ENCODE measurements at places on chromosomes 6 and 20. TPM values are rescaled to one million over a fixed set of nuclear protein-coding genes. Genes with fewer than 3 reads are reported as not detected.
A peak's percentile ranks its signal among the peaks of the same experiment; 100 is the strongest.

The GPR63 gene
- 3.6 TPM for total RNA-seq

DNA sequence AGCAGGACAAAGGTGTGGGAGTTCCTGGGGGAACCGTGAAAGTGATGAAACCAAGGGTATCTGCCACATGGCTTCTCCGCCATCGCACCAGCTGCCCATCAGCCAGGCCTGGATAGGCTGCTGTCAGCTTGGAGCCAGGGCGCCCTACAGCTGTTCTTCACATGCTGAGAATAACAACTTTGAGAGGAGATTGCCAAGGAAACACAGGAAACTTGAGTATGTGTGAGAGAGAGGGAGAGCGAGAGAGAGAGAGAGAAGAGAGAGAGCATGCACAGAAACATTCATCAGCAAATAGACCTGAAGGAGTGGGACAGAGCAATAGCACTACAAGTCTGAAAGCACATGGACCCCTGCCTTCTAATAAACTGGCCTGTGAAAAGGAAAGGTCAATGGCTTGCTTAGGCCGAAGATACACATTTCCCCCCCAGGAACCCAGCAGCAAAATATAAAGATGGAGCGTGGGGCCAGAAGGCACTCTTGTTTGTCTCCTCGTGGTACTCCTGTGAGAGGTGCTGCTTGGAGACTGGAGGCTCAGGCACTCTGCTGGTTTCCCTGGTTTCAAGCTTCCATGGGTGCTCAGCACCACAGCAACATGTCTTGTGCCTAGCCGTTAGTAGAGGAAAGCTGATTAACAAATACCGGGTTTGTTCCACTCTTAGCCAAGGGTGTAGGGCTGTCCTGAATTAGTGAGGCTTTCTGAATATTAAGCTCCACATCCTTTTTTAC lies 53.0 kb downstream of the SNAP25 start:
- no peak for DNase-seq

DNA sequence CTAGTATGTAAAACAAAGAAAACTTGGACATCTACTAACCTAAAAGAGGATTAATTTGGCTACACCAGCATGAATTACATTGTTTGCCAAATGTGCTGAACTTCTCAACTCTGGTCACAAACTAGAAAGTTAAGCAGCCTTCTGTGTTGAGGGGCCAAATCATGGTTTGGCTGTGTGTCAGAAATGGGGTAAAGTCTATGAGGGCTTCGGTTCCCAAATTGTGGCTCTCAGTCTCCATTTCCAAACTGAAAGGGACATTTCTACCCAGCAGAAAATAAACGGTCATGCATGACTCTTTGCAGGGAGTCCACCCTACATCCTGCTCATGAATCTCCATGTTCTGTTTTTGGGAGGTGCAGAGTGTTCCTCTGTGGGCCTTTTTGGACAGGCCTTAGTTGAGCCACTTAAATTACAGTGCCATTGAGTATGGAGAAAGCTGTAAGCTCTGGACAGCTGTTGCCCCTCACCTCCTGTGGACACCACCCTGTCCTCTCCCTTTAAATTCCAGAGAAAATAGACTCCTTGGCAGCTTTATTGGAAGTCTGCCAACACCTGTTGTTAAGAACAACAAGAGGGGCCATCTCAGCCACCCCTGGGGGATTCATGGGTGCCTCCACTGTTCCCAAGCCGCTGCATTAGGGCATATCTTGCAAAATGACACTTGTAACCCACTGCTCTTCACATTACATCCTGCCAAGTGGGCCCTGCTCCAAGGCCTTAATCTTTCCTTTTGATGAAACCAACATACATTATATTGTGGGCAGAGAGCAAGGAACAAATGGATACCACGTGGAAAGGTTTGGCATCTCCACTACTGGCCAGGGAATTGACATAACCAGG lies 27.5 kb upstream of the SNRPC start:
- no peak for DNase-seq

The DEFB127 gene
- total RNA-seq = not detected

The SLC44A4 gene
- total RNA-seq = 1.5 TPM

DNA sequence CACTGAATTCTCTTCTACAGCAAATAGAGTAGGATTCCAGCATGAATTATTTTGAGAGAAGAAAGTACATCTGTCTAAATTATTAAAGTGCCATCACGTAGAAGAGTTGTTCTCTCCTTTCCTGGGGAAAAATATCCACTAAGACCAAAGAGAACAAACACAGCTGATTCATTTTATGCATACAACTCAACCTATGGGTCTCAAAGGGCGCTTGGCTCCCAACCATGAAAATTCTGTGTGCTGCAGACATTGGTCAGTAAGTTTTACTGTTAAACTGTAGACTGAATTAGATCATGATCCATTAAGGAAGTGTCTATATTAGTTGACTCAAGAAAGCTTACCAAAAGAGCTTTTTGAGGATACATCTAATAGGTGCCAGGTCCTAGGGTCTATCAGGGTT lies 83.5 kb downstream of the FRK start:
- no peak for DNase-seq

The WFDC12 gene
- not detected for total RNA-seq

The NCOA6 gene
- total RNA-seq = 21.3 TPM

The FAM217A gene
- not detected for total RNA-seq

The RGS17 gene
- total RNA-seq = 2.2 TPM

DNA sequence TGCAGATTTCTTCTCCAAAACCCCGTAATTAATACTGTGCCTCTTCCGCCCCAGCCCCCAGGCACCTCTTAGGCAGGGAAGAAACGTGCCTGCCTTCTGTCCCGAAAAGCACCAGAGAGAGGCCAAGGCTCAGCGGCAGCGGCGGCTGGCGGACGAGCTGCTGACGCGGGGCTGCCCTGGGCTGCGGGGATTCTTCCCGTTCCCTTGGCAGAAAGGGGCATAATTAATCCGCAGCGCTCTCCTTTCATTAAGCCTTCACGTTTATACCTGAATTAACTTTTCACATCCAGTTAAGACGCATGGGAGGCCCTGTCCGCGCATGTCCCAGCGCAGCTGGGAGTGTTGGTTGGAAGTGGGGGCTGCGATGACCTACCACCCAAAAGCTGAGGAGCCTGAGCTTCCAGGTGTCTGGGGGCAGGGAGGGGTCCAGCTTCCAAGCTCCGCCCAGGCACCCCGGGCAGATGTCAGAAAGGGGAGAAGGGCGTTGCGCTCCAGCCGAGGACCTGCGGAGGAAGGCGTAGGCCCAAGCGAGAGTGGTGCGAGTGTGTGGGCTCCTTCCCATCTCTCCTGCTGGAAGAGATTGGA lies 167.4 kb upstream of the LRFN2 start:
- DNase-seq = no peak

GRCh38 chr6:44304282-44305199 lies 8.6 kb downstream of the AARS2 start:
- peak; percentile 75 for DNase-seq

The FAM162B gene
- 6.2 TPM for total RNA-seq

GRCh38 chr20:55291261-55291660 lies 714.1 kb downstream of the CBLN4 start:
- DNase-seq = no peak

DNA sequence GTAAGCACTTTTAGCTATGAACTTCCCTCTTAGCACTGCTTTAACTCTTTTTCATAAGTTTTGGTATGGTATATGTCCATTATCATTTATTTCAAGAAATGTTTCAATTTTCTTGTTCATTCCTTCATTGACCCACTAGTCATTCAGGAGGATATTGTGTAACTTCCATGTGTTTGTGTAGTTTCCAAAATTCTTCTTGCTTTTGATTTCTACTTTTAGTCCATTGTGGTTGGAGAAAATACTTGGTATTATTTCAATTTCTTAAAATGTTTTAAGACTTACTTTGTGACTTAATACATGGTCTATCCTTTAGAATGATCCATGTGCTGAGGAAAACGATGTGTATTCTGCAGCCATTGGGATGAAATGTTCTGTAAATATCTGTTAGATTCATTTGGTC lies 176.5 kb downstream of the CENPW start:
- no peak for DNase-seq

GRCh38 chr6:166566026-166567011 lies 20.2 kb downstream of the RAMACL start:
- DNase-seq = no peak

DNA sequence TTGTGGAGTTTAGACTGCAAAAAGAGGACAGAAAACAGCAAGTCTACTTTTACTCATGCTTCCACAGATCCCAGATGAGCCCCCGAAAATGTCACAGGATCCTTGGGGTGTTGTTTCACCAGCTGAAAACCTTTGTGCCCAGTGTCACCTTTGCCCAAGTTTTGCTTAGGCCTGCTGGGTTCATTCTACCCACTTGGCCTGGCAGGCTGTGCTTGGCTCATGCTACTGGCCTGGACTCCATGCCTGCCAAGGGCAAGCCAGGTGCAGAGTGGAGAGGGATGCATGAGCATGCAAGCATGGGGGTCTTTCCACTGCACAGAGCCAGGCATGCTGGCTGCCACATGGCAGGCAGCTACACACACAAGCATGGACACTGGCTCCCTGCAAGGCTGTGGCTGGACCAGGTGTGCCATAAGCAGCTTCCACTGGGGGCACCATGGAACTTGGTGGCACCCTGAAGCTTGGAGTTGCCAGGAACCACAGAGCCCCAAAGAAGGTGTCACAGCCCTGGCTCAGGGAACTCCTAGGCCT lies 1082.0 kb downstream of the KHDRBS2 start:
- DNase-seq = no peak

GRCh38 chr6:168361766-168362165 lies 42.2 kb upstream of the DACT2 start:
- DNase-seq = no peak

The LST1 gene
- total RNA-seq = 24.6 TPM

GRCh38 chr20:38057351-38057972 lies 23.9 kb downstream of the RPRD1B start:
- peak; percentile 88 for DNase-seq

DNA sequence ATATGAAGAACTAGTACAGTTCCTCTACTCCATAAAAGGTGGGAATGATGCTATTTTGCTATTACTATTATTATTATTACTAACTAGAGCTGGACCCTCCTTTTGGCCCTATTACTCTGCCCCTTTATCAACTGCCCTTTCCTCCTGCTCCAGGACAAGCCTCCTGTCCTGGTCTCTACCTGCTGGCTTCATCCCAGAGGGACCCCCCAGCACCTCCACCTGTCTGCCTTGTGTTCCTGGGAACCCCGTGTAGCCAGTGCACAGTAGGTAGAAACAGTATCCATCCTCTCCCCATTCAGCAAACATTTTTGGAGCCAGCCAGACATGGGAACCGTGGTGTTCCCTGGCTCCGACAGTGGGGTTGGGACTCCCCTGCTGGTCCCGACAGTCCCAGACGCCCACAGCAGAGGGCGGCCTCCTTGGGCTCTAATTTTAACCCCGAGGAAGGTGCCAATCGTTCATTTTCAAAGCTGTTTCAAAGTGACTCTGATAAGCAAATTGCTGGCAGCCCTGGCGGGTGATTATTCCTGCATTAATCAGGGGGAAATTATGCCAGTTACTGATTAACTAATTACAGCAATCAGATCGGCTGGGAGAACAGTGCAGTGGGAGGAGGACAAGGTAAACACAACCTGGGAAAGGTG lies 44.2 kb upstream of the MDGA1 start:
- DNase-seq = no peak

- no peak for DNase-seq
These were observed 3.3 kb downstream of the NECAB3 start for GRCh38 chr20:33670715-33671499.

GRCh38 chr20:36548006-36548315 lies 6.6 kb downstream of the MYL9 start:
- DNase-seq = peak; percentile 50

- DNase-seq = no peak
These were observed 142.5 kb upstream of the TCF21 start for GRCh38 chr6:133746417-133746770.

DNA sequence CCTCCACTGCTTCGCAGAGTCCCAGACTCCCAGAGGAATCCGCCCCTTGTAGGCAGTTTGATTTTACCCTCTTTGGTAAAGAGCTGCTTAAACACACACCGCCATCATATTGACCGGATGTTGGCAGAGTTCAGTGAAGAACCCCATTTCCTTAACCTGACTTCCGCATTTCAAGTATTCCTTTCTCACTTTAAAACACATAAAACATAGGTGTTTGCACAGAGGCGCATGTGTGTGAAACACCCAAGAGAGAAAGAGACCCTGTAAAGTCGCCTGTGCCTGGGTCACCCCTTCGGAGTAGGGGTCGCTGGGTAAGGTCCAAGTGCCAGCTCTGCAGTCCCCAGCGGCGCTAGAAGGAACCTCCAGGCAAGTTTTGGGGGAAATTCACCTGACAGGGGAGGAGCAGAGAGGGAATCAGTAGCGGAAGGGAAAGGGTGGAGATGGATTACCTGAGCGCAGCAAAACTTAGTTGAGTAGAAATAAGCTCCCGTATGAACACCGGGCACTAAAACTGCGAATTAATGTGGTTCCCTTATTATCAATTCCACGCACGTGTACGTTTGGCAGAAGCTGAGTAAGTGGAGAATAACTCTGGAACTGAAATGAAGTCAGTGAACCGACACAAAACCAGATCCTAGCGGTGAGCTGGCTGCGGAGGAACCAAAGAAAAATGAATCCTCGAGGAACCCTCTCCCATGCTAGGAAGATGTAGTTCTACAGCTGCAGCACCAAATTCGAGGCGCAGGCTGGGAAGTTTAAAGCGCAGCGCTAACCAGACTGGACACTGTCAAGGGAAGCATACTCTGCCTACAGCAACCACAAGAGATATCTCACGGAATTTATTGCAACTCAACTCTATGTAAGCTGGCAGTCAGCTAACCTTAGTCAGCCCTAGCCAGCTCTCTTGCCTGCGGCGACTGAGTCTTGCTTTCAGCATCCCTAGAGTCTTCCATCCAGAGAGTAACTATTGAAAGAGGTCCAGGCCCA lies 3.5 kb upstream of the HTR1B start:
- DNase-seq = no peak

DNA sequence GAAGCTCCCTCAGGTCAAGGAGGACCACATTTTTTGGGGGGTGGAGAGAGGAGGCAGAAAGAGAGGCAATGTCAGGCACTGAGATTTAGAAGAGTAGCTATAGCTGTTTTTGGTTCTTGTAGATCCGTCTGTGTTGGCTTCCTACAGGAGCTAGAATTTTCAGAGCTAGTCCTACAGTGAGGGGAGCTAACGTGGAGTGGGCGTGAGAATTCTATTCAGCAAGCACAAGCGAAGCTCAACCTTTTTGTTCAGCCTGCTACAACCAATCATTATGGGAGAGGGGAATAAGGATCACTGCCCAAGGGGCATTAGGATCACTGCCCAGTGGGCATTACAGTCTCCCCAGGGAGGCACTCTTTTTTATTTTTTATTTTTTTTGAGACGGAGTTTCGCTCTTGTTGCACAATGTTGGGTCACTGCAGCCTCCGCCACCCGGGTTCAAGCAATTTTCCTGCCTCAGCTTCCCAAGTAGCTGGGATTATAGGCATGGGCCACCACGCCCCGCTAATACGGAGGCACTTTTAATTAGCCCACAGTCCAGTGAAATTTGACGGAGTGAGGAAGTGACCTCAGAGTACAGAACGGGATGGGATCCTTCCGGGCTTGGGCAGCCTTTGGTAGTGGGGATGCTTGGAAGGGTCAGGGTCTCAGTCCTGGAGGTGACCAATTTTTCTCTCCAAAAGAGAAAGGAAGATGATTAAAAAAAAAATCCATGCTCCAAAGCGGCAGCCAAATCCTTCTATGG lies 1.1 kb upstream of the PANK2 start:
- peak; percentile 72 for DNase-seq

All from aorta (tissue), 5 donors.